Activated naive CD4-positive, alpha-beta T cell treated with anti-CD3 and anti-CD28 coated beads, Interleukin-2, amount 50 U/mL, for 16 hours (primary cell): ENCODE measurements at places on chromosomes 5 and 9.

GRCh38 chr5:84303315-84303714 is 81.4 kb downstream of the EDIL3 start:
- DNase-seq = no peak

- DNase-seq = peak; percentile 69
These were observed 8.5 kb upstream of the NFIB start for GRCh38 chr9:14322211-14323082.

DNA sequence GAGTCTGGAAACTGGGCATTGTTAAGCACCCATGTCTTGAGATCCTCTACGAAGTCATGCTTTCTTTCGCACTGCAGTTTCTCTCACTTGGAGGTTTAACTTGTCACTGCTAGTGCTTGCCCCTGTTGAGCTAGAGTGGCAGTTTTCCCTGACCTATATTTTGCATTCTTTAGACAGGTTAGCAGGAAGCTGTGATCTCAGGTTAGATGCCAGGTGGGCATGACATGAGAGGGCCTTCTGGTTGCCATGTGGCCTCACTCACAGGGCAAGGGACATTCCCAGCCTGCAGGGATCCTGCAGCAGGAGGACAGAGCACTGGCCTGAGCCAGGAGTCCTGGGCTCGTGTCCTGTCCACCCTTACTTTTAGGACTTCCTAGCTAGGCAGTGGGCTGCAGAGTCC is 28.6 kb downstream of the SLC36A1 start:
- DNase-seq = no peak

- DNase-seq = no peak
These were observed 15.3 kb downstream of the TNFSF15 start for GRCh38 chr9:114790521-114790920.

- peak; percentile 49 for DNase-seq
These were observed 1.1 kb downstream of the CD14 start for GRCh38 chr5:140631831-140632365.

- DNase-seq = no peak
These were observed 36.0 kb upstream of the PITX1 start for GRCh38 chr5:135069895-135070657.

GRCh38 chr5:150109921-150110320 is 23.6 kb upstream of the CSF1R start:
- DNase-seq = no peak

- no peak for DNase-seq
These were observed 81.4 kb downstream of the ZNF608 start for GRCh38 chr5:124665035-124665434.

DNA sequence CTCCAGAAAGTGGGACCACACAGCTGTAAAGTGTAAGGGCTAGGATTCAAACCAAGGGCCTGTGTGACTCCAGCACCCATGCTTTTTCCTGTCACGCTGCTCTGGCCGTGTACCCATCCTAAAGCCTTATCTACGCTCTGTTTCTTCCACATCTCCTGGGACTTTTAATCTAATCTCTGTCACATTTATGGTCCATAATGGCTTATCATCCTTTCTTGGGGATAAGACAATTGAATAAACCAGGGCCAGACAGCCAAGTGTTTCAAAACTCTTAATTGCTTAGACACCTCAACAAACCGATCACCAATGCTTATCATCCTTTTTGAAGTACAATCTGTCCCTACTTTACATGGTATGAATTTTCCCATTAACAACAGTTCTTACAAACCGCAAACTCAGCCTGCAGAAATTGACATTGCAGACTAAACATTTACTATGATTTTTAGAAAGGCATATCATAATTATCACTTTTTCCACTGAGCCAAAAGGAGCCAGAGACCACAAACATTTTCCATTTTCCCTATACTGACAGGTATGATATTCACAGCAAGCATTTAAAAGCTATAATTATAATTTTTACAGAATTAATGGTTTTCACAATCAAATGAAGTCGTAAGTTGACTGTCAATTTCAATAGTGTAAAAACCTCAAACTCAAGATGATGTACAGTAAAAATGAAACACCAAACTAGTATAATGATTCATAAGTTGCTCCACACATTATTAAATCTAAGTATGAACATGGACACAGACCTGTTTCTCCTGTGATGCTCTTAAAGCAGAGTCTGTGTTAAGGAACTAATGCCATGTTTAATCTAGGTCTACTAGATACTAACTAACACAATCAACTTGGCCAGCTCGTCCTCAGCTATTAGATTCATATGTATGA is 99.5 kb downstream of the FBXW11 start:
- no peak for DNase-seq

DNA sequence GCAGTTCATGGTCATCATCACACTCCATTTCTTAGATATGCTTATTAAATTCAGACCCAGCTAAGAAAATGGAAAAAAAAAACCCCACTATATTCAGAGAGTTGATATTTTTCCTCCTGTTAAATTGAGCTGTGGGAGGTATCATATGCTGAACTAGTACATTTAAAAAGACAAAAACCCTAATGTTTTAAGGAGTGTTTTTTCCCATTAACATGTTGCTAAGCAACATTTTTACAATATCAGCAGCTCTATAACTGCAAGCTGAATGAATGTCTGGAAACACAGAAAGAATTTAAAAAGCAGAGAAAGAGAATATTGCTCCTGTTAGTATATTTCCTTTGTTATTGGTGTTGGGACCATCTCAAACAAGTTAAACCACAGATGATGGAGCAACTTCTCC is 265.8 kb upstream of the GRIA1 start:
- no peak for DNase-seq

DNA sequence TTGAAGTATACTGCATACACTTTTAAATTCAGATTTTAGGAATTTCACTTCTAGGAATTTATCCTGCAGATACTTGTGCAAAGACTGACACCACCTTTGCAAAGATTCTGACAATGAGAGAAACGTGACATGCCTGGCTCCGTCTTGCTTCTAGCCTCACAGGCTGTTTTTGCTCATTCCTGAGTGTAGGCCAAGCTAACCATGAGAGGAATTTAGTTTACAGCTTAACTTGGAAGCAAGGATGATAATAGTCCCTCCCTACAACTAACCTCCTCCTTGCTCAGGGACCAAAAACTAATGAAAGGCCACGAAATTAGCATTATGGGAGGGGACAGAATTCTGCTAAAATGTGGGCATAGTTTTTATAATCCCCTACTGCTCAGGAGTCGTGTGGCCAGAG is 31.1 kb downstream of the C5orf22 start:
- DNase-seq = no peak

DNA sequence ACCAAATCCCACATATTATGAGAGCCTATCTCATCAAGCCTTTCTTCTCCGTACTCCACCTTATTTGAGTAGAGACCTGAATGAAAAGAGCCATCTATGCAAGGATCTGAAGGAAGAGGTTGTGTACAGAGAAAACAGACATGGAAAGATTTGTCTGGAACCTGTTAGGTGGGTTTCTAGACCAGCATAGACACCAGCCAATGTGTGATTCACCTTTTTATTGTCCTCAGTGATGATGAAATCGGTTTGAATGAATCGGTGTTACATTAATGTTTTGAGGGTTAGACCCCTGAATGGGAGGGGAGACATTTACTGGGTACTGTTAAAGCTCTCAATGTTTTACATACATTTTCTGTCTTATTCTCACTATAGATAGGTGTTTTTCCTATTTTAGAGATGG is 223.6 kb downstream of the NMUR2 start:
- DNase-seq = no peak

- no peak for DNase-seq
These were observed 117.5 kb downstream of the ZNF608 start for GRCh38 chr5:124628721-124629596.

DNA sequence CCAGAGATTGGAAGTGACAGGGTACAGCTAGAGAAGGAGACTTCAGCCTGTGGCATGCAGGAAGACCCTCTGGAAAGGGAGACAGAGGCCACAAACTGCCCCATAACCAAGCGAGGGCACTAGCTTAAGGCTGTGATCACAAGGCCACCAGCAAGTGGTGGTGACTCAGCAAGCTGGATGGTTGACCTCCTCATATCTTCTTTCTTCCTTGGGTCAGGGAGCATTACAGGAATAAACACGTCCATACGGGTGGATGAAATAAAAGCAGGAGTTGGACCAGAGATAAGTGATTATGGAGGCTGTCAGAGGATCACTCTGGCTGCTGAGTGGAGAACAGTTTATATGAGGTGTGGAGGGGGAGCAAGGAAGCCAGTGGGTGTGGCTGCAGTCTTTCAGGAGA is 234.6 kb upstream of the TAS2R1 start:
- no peak for DNase-seq

DNA sequence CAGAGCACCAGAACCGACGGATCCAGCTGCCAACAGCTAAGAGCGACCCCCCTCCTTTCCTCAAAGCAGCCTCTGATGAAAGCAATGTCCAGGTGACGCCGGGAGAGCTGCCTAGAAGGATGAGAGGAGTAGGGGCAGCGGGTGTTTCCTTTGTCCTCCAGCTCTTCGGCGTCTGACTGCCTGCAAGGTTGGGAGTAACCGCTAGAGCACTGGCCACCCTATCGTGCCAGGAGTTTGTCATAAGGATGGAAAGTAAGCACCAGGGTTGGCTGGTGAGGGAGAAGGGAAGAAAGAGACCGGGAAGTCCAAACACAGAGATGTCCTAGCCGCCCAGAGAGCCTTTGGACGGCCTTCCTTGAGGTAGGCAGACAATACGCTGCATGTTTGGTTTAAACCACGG is 10.8 kb downstream of the MRPL36 start:
- DNase-seq = no peak

DNA sequence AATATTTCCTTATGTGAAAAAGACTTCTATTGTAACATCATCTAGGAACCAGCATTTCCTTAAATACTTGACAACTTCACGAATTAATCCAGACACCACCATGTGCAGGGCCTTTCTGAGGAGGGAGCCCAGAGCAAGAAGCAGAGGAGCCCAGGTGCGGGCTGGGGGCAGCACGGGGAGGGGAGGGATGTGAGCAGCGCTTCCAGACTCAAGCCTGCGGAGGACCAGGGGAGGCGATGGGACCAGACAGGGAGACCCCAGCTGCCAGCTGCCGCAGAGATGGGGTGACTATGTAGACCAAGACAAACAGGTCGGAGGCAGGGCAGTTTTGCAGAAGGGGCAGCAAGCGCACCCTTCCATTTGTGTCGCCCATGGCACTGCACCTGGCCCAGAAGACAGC is 596.1 kb downstream of the IRX1 start:
- no peak for DNase-seq

DNA sequence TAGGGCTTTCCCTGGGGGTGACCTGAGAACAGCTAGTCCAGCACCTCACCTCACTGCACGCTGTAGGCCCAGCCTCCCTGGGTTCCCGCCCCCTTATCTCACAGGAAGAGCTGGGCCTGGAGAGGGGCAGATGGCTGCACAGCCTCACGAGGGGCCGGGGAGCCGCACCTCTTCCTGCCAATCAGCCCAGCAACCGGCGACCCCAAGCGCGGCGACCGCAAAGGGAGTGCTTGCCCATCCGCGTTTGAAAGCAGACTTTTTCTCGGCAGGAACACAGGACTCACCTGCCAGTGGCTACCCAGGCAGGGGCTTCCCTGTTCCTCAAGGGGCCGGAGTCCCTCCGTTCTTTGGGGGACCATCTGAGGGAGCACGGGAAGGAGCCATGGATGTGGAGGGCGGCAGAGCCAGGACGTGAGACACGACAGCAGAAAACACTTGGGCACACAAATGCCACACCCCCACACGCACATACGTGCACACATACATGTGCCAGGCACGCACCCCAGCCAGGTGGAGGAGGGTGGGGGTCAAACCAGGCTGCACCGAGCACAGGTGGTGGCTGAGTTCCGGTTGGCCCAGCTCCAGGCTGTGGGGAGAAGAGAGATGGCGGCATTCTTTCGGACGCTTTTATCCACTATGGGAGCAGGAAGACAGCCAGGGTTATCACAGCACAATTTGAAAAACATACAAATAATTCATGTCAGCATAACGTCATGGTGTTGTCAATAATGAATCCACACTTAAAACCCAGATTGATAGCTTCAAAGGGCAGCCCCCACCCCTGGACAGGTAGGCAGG is 11.3 kb downstream of the TMEM250 start:
- DNase-seq = no peak

DNA sequence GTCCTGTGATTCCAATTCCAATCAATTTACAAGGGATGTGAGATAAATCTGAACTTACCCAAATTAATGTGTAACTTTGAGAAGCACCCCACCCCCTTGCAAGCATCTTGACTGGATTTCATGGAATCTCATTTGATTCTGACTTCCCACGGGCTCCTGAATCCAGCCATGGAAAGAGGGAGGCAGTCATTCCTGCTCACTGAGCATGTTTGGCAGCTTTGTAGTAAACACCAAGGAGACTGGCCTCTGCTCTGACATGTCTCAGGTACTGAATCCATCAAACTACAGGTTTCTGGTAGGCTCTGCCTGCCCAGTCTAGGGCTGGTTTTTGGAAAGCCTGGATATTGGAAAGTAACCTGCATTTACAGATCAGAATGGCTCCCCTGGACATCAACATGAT is 357.6 kb downstream of the ARHGEF28 start:
- DNase-seq = no peak

GRCh38 chr5:83827111-83827557 is 106.5 kb upstream of the HAPLN1 start:
- DNase-seq = no peak

GRCh38 chr9:91500509-91501014 is 76.9 kb upstream of the NFIL3 start:
- DNase-seq = no peak

DNA sequence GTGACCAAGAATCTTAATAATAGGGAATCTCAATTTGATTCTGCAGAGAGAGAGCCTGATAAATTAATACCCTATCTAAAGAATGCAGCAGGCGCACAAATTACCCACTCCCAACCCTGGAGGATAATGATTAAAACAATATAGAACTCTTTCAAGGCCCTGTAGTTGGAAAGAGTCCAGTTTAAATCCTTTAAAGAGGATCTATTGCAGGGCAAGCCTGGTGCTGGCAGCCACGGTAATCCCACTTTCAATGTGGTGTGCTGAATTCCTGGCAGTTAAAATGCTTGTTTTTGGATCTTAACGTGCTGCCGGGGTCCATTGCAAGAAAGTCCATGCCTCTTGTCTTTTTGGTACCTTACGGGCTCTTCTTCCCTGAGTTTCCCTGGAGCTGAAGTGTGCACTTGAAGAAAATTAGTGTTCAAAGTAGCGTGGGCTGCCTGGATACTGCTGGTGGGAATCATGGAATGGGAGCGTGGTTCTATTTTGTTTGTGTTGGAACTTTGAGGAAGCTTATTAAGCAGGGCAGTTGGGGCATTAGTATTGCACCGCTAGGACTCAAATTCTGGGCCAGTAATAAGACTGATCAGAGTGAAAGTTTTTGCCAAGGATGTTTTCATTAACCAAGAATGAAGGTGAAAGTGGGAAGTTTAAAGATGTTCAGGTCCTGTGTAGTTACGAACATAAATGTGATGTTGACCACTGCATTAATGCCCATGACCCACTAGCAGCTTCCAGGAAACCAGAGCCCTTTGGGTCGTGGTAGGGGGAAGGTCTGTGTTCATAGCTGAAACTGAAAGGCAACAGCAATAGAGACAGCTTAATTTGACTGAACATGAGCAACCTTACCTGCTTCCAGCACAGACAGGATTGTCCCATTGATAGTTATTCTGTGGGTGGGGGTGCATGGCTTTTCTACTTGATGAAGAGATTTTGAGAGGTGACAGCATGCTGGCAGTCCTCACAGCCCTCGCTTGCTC is 20.8 kb downstream of the MARCHF6 start:
- no peak for DNase-seq

GRCh38 chr5:94361161-94361560 is 257.2 kb downstream of the KIAA0825 start:
- DNase-seq = no peak

- peak; percentile 78 for DNase-seq
These were observed 9.9 kb downstream of the CCDC69 start for GRCh38 chr5:151213803-151214613.
